Thoracic aorta endothelial cell (primary cell): ENCODE measurements at places on chromosomes 7 and 10. TPM values are rescaled to one million over a fixed set of nuclear protein-coding genes. Genes with fewer than 3 reads are reported as not detected.

Gene FHIP2A
- total RNA-seq, result 37.3 and 37.5 TPM in 2 replicates

Gene OR6V1
- not detected in 2 replicates for total RNA-seq

Gene SEMA3C
- 6.6 and 10.1 TPM in 2 replicates for total RNA-seq

Gene DPY19L1
- total RNA-seq, result 119 and 138 TPM in 2 replicates

Gene TMEM229A
- total RNA-seq, result not detected in 2 replicates

Gene SCART1
- total RNA-seq, result 0.66 and 0.86 TPM in 2 replicates

Gene LDB3
- not detected in 2 replicates for total RNA-seq

Gene SPDYE8
- not detected in 2 replicates for total RNA-seq

Gene ATXN7L1
- 10.0 and 11.0 TPM in 2 replicates for total RNA-seq

Gene TAS2R41
- not detected in 2 replicates for total RNA-seq

Gene ELN
- 0.07 and 0.13 TPM in 2 replicates for total RNA-seq

Gene RBM20
- total RNA-seq, result not detected in 2 replicates
